Vagina (tissue), 2 donors: ENCODE measurements at places on chromosomes 3 and 15.

DNA sequence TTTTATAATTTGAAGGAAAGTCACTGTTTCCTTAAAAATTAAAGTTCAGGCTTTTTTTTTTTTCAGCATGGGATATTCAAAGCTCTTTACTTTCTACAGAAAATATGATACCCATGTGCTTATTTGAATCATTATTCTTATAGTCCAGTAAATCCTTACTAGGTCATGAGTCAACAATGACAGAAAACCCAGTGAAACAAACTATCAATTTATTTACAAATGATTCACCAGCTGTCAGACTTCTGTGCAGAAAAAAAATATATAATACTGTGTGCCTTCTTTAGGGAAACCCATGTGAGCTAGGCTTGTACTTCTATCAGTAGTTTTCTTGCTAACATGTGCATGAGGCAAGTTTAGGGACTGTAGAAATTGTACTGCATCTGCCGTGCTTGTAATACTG is 1.2 kb downstream of the ACP3 start:
- no peak for DNase-seq
- no peaks in the 10 kb centered on the region for H3K36me3 ChIP-seq
- peaks cover 10% of the 10 kb centered on the region for H3K4me1 ChIP-seq
- H3K4me3 ChIP-seq, result peak overlapping the region; percentile 23
- H3K27me3 ChIP-seq, result no peaks in the 10 kb centered on the region

DNA sequence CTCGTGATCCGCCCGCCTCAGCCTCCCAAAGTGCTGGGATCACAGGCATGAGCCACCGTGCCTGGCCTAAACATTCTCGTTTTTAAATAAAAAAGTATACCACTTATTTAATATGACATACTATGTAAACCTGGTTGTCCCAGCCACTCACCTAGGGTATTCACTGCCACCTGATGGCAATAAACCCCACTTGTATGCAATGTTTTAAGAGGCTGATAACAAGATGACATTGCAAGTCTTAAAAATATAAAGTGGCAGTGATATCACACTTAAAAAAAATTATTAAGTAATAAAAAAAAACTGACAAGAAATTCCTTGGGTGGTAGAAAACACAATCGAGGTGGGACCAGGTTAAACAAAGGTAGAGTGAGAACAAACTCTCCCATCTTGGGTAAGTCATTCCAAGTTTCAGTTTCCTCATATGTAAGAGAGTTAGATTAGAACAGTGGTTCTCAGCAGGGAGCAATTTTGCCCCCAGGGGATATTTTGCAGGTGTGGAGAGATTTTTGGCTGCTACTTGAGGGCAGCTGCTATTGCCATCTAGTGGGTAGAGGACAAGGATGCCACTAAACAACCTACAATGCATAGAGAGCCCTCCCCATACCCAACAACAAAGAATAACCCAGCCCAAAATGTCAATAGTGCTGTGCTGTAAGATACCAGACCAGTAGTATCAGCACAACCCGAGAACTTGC is 14.5 kb downstream of the ARF4 start:
- H3K27ac ChIP-seq, result no peak overlapping the region
- no peak overlapping the region for H3K4me3 ChIP-seq
- no peaks in the 10 kb centered on the region for H3K27me3 ChIP-seq
- no peaks in the 10 kb centered on the region for H3K36me3 ChIP-seq

GRCh38 chr3:101095693-101096430 is 102.6 kb upstream of the ABI3BP start:
- H3K36me3 ChIP-seq, result no peaks in the 10 kb centered on the region
- no peaks in the 10 kb centered on the region for H3K27me3 ChIP-seq
- H3K4me3 ChIP-seq, result no peak overlapping the region
- no peak for DNase-seq
- H3K4me1 ChIP-seq, result no peaks in the 10 kb centered on the region

- H3K4me3 ChIP-seq, result no peak overlapping the region
- H3K4me1 ChIP-seq, result no peaks in the 10 kb centered on the region
- H3K27me3 ChIP-seq, result no peaks in the 10 kb centered on the region
- no peak overlapping the region for H3K27ac ChIP-seq
- H3K36me3 ChIP-seq, result no peaks in the 10 kb centered on the region
Observed at GRCh38 chr15:92706201-92706600, 50.6 kb upstream of the FAM174B start.

- no peak within 1 kb of the TSS for H3K27ac ChIP-seq
- DNase-seq, result no peak
Observed at GRCh38 chr3:46612324-46612723, at the start of gene FAM240A. Gene FAM240A, plus strand, starts transcription at chr3:46612525. Its CDS starts 159 bp downstream, at chr3:46612684.

DNA sequence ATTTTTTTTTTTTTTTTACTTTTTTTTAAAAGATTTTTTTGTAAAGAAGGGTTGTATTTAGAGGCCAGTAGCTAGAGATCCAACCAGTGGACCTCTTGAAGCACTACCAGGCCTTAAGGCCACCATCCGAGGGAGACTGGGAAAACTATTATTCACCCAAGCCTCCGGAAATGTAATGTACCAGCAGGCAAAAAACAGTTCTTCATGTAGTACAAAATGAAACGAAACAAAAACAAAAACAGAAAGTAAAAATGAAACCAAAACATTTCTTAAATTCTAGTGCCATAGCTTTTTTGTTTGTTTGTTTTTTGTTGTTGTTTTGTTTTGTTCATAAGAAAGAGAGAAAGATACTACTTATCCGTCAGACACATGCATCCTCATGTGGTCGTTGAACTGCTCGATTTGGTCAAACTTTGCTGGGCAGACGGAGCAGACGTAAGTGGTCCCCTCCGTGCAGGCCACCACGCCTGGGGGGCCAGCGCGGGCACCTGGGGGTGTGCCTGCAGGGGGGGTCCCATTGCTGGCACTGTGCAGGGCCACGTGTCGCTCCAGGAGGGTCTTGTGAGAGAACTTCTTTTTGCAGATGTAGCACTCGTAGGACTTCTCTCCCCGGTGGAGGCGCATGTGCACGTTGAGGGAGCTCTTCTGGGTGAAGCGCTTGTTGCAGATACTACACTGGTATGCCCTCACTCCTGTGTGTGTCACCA is 45.0 kb downstream of the TIGIT start:
- no peaks in the 10 kb centered on the region for H3K27me3 ChIP-seq
- no peak for DNase-seq
- peaks cover 9% of the 10 kb centered on the region for H3K4me1 ChIP-seq
- H3K36me3 ChIP-seq, result no peaks in the 10 kb centered on the region
- H3K4me3 ChIP-seq, result no peak overlapping the region

DNA sequence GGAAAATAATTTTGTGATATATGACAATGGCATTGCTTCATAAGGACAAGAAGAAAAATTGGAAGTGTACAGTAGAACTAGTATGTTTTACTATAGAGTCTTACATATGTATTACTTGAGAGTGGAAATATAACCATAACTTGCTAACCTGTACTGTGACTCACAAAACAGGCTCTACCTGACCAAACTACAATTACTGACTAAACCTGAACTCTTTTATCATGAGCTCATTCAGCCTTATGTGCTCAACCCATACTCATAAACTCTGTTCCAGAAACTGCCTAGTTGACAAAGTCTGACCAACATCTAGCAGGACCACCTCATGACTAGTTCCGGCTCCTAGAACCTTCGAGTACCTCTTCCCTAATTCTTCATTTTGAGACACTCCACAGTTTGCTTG is 6.3 kb downstream of the CDIN1 start:
- no peaks in the 10 kb centered on the region for H3K36me3 ChIP-seq
- no peak overlapping the region for H3K27ac ChIP-seq
- H3K4me1 ChIP-seq, result peaks cover 11% of the 10 kb centered on the region
- no peak for DNase-seq
- H3K4me3 ChIP-seq, result no peak overlapping the region
- no peaks in the 10 kb centered on the region for H3K27me3 ChIP-seq

DNA sequence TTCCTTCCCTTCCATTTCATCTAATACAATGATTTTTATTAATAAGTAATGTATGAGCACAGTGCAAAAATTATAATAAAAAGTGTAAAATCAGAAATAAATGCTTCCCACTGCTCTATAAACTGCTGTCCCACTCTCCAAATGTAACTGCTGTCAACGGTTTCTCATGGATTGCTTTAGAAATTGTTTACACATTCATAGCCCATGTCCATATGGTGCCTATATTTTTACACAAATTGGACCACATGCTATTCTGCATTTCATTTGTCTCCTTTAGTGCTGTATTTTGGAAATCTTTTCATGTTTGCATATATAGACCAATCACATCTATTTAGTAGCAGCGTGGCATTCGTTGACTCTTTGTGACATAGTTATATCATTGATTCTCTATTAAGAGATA is 164.7 kb upstream of the SLCO3A1 start:
- peaks cover under 1% of the 10 kb centered on the region for H3K4me1 ChIP-seq
- H3K36me3 ChIP-seq, result no peaks in the 10 kb centered on the region
- no peak for DNase-seq
- no peak overlapping the region for H3K4me3 ChIP-seq
